ENCODE measurements at places on chromosomes 3 and 15.

GRCh38 chr3:47678446-47679338 lies 100.0 kb upstream of the CSPG5 start:
- DNase-seq: no peak

GRCh38 chr3:72591522-72592421 lies 256.5 kb downstream of the SHQ1 start:
- DNase-seq: no peak

DNA sequence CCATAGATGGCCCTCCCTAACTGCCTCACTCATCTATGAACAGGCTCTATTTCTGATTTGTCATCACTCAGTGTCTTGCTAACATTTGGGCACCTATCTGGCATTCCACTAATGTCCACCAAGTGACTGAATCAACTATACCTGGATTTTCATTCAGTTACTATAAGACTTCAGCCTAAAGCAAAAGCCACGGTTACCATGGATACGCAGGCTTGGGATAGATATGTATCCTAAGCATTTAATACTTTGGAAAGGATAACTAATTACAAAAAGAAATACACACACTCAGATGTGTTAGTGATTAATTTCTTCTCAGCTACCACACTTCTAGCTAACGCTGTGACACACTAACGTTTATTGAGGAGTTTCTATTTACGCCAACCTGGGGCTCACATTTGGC lies 899.5 kb upstream of the CFAP20DC start:
- DNase-seq: no peak

GRCh38 chr3:20316238-20316637 lies 130.2 kb upstream of the SGO1 start:
- no peak for DNase-seq

DNA sequence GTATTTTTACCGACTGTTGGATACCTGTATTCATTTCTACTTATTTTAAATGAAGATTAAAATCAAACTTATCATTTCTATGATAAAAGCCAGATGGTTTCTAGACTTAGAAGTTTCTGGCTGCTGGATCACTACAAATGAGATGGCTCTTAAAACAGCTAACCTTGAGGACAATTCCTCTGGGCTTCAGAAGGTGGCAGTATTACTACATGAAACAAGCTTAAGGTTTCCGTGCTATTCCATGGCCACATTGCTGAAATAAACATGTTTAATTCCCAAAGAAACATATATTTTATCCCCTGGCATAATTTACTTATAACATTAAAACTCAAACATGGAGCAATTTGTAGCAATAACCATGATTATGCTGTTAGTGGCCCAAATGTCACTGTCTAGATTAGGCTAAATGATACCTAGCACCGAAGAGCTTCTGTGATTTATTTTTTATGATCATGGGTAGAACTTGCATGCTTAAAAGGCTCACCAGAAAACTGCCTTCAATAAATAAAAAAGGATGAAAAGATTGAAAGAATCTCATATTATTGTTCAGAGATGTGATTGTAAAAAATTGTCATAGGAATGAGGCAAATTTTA lies 204.0 kb upstream of the NANOGP8 start:
- DNase-seq: no peak

- DNase-seq: no peak
Observed at GRCh38 chr15:56724232-56724631, 9.1 kb downstream of the ZNF280D start.

- DNase-seq: no peak
Observed at GRCh38 chr3:66017084-66017483, 21.6 kb downstream of the MAGI1 start.

DNA sequence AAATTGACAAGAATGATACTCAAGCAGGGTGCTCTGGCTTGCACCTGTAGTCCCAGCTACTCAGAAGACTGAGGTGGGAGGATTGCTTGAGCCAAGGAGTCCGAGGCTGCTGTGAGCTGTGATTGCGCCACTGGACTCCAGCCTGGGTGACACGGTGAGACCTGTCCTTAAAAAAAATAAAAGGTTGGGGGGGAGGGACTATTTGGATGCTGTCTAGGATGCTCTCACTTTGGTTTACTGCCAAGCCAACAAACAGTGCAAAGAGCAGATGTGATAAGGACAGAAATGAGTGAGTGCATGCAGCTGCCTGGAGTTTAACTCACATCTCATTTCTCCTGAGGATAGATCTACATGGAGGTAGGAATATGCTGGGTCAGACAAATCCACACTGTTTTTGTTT lies 130.0 kb downstream of the FRMD4B start:
- DNase-seq: no peak

- no peak for DNase-seq
Observed at GRCh38 chr3:16090024-16090423, 84.5 kb upstream of the GALNT15 start.

- DNase-seq: no peak
Observed at GRCh38 chr3:128128251-128128650, 4.6 kb upstream of the RUVBL1 start.

DNA sequence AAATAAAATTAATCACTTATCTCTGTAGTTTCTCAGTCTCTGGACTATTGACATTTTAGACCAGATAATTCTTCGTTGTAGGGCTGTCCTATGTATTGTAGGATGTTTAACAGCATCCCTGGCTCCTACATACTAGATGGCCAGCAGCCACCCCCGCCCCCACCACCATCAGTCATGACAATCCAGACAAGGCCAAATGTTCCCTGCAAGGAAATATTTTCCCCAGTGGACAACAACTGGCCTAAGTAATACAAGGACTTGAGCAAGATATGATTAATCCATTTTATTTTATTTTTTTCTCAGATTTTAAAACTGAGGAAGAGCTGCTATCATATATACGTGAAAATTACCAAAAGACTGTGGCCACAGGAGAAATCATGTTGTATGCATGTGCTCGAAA lies 23.8 kb downstream of the TICRR start:
- DNase-seq: no peak

DNA sequence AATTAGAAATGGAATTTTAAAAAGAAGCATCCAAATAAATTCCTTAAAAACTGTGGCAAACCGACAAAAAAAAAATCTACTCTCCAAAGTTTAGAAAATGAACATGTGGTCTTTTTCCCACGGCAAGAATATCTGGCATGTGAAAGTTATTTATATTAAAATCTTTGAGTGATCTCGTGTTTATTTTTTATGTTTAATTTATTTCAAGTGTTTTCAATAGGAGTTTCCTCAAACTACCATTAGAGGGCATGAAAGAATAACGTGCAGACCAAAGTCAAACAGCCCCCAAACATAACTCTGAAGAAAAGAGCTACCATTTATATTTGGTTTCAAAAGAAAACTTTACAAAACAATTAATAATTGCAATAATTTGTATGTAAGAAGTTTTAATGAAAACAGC lies 286.4 kb downstream of the ZIC4 start:
- no peak for DNase-seq

DNA sequence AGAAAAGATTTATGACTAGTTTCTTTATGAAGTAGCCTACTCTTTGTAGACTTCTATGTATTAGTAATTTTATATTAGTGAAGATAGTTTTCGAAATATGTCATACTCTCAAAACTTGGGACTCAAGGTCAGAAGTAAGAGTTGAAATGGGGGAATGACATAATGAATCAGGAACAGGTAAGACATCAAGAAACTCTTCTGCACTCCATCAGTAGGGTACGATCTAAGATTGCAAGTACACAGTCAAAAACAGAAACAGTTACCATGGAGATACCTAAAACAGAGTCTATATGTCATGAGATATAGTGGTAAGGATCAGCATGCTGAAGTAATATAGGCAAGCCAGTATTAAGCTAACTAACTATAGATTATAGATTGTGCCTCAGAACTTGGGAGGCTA lies 187.0 kb upstream of the MLF1 start:
- DNase-seq: no peak

- no peak for DNase-seq
Observed at GRCh38 chr3:186789554-186790260, 6.3 kb downstream of the EIF4A2 start.

DNA sequence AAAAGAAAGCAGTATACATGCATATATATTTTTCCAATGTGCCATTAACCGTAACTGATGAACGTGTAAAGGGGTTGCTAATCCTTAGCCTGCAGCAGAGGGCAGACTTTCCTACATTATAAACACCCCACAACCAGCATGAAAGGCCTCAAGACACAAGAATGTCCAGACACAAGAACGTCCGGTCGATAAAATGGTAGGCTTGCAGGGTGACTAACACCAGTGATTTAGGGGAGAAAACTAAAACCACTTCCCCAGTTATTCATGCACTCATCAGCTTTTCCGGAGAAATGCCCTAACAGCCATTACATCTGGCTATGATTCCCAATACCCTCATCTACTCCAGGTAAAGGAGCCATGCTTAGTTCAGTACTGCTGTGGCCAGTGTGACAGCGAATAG lies 57.4 kb downstream of the LRTM1 start:
- no peak for DNase-seq

GRCh38 chr3:73739791-73740453 lies 115.2 kb upstream of the PDZRN3 start:
- no peak for DNase-seq

DNA sequence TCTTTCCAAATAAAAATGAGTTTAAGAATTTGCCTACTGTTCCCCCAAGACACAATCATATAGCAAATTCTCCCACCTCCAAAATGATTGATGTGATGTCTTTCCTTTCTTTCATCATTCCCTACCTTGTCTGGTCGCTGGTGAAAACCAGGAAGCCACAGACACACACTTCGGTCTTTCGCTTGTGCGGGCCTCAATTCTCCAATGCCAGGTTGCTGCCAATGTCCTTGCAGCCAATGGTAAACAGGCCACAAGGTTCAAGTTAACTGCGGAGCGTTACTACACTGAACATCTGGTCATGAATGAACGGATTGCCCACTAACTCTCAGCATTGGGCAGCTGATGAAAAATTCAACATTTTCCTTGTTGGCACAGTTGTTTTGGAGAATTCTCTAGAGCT lies 192.2 kb downstream of the FOXP1 start:
- no peak for DNase-seq

GRCh38 chr3:43132870-43133636 lies 27.2 kb upstream of the POMGNT2 start:
- DNase-seq: no peak

DNA sequence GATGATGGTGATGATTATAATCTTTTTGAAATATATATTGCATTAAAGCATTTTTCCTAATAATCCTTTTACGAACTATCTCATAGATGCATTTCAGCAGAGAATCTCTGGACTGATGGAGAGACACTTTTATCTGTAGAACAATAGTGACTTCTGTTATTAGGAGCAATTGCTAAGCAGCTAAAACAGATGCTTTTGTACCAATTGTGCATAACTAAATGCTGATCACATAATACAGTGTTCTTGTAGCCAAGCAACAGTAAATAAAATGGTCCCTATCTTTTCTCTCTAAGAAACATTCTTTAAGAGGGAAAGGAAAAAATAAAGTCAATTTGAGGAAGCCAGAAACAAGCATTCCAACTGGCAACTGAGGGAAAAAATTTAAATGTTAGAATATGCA lies 405.8 kb upstream of the GOLIM4 start:
- DNase-seq: no peak

DNA sequence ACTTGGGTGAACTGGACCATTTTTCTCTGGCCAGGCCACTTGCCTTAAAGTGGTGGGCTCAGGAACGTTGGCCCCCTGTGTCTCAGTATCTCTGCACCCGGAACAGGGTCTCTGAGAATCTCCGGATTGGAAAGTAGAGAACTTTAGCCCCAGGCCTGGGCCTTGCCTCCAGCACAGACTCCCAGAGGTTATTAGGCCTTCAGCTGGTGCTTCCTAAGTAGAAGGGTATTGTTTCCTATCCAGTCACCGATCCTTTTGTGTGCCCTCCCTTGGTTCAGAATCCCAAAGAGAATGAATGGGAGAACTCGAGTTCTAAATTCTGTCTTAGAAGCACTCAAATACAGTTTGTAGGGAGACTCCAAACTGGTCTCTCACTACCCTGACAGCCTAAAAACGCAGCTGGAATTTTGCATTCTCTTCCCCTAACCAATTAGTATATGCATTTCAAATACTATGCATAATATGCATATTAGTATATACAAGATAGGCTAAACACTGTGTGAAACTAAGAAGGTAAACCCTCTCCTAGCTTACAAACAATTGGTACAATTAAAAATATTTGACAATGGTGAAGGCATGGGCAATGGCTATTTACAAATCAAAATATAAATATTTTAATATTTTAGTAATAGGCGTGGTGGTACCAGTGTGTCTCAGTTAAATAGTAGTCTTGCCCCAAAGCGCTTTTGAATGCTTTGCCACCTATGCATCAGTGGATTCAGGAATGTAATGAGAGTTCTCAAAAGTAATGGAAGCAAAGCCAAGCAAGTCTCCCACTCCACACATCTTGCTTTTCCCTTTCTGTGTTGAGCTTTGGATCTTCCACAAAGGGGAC lies 48.5 kb upstream of the SLC4A7 start:
- no peak for DNase-seq

DNA sequence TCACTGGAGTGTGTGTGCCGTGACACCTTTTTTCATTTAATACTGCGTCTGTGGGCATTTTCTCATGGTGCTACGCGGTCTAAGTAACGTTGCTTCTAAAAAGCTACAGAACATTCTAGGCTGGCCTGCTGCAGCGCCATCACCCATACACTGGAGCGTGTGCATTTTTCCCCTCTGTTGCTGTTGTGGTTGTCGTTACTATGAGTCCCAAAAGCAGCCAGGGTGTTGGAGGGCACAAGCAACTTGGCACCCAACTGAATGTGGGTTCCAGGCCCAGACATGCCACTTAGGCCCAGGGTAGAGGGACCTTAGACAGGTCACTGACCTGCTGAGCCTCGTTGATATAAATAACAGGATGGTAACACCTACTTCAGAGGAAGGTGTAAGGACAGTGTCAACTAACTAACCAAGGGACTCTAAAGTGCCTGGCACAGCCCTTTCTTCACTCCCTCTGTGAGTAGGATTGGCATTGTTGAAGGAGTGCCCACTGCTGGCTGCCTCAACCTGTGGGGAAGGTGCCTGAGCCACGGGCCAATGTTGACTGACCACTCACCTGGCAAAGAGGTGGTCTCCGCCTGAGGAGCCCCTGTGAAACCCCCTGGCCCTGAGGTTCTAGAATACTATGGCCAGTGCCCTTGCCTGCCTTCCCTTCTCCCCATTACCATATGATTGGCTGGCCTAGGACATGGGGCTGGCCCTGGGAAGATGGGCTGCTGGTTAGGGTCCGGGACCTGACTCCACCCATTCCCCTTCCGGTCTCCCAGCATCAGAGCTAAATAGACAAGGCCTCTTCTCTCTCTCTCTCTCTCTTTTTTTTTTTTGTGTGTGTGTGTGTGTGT lies 3.5 kb downstream of the CSK start:
- no peak for DNase-seq

DNA sequence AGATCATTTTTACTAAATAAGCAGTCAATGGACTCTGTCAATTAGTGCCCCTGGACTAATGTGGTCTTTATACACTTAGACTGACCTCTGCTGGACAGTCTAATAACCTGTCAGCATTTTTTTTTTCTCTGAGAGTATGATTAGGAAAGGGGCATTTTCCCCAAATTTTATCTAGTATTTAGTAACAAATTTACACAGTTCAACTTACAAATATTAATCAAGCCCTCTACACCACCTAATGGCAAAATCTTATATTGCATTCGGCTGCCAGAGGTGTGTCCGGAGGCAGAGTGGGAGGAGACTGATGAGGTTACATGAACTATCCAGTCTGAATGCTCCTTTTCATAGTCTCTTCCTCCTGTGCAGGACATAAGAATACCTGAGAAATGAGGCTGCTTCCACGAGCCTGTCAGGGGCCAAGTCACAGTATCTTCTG lies 36.0 kb upstream of the COLQ start:
- DNase-seq: peak; percentile 17

GRCh38 chr15:69748131-69748530 lies 295.5 kb downstream of the RPLP1 start:
- no peak for DNase-seq

GRCh38 chr15:77839970-77840905 lies 207.5 kb upstream of the LINGO1 start:
- no peak for DNase-seq

Data from activated CD4-positive, CD25-positive, alpha-beta regulatory T cell (primary cell).